ENCODE measurements at places on chromosomes 1 and 21.

- DNase-seq, result no peak
These were observed 39.7 kb downstream of the RNASEL start for GRCh38 chr1:182549346-182549745.

DNA sequence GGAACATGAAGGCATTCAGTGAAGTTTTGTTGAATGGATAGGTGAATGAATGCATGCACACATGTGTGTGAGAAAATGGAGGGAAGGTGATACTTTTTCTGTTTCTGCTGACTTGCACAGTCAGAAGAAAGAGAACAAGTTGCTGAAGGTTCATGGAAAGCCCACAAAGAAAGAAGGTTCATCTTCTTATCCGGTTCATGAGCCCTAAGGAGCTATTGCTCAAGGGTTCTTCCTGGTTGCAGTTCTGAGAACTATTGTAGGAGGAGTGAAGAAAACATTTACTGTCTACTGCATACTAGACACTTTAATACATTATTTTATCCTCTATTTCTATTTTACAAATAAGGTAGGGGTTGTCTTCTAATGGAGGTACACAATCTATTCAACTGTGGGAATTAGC lies 13.4 kb upstream of the NIBAN1 start:
- DNase-seq, result no peak

DNA sequence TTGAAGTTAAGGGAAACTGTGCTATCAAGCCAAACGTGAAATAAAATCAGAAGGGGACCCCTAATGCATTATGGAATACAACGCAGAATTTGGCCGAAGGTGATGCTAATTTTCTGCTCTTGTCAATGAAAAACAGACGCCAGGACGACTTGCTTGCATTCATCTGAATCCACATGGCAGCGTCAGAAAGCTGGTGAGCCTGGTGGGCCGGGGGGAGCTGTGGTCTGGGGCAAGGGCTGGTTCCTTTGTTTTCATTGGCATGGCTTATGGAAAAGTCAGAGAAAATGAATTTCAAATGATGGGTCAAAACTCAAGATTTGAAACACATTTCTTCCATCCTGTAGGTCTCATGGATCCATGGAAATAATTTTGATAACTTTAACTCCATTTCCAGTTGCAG lies 86.4 kb upstream of the RUNX1 start:
- DNase-seq, result no peak

- DNase-seq, result no peak
These were observed 19.7 kb upstream of the KCNC4 start for GRCh38 chr1:110190282-110190929.

GRCh38 chr1:17369466-17369865 lies 2.5 kb upstream of the PADI6 start:
- DNase-seq, result no peak

DNA sequence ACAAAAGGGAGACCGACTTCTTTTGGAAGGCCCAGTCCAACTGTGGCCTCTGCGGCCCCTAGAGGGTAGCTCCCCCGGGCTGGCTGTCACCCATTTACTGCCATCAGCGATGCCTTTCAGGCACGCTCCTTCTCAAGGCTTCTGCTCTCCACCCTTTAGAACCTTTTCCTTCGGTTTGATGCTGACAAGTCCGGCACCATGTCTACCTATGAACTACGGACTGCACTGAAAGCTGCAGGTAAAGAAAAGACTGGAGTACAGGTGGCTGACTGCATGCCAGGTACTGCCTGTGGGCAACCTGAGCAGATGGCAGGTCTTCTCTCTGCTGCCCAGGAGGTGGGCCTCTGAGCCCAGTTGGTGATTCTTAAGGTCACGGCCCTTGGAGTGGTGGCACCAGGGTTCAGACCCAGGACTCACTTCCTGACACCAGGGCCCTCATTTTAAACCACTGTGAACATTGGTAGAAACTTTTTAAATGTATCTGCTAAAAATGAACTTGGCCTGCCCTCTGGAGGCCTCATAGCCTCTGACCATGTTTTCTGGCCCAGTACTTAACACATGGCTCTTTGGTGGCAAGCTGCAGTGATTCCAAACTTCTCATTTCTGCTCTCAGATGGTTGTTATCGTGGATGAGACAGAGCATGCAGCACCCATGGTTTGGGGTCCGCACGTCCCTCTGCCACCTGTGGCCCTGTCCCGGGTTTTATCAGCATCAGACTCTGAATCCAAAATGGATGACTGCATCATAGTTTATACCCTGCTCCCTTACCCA lies 45.7 kb downstream of the CAPN9 start:
- no peak for DNase-seq

DNA sequence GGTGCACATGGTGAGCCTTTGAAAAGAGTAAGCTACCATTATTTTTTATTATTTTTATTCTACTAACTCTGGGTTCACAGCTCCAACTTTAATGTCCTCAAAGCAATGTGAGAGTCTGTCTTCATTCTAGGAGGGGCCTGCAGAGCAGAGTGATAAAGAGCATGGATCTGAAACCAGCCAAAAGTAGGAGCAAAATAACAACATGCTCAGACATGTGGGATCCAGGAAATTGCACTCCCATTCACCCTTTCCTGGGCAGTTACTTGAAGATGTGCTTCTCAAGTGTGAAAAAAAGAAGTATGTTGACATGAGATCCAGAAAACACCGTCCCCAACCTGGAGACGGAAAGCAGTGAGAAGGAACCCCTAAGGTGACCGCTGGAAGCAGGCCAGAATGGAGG lies 8.7 kb upstream of the LIN28A start:
- DNase-seq, result no peak

DNA sequence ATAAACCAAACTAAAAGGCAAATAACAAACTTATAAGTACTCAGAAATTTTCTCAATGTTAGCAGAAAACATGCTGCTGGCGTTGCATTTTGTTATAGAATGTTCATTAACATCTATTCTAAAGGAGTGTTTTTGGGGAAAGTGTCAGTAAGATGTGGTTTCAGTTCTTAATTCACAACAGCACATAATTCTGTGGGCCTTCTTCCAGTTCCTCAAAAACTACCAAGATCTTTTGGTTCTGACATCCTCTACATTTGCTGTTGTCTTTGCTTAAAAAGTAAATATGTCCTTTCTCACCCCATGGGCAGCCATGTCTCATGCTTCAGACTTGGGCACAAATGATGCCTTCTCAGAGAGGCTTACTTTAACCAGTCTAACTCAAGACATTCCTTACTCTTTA lies 152.5 kb downstream of the CDC7 start:
- no peak for DNase-seq

GRCh38 chr1:27331922-27332321 lies 9.9 kb upstream of the SYTL1 start:
- DNase-seq, result no peak

GRCh38 chr1:970242-970972 lies 4.1 kb downstream of the PLEKHN1 start:
- no peak for DNase-seq

- no peak for DNase-seq
These were observed 252.5 kb upstream of the RGS18 start for GRCh38 chr1:191905781-191906180.

- DNase-seq, result no peak
These were observed 515.6 kb downstream of the NEGR1 start for GRCh38 chr1:71766748-71767147.

- DNase-seq, result no peak
These were observed 11.9 kb upstream of the MRPL55 start for GRCh38 chr1:228120857-228121489.

- no peak for DNase-seq
These were observed 42.7 kb downstream of the SGIP1 start for GRCh38 chr1:66576645-66577044.

GRCh38 chr1:156485984-156486383 lies 14.6 kb downstream of the MEF2D start:
- no peak for DNase-seq

- DNase-seq, result no peak
These were observed 2.1 kb downstream of the DYRK1A start for GRCh38 chr21:37368541-37369279.

DNA sequence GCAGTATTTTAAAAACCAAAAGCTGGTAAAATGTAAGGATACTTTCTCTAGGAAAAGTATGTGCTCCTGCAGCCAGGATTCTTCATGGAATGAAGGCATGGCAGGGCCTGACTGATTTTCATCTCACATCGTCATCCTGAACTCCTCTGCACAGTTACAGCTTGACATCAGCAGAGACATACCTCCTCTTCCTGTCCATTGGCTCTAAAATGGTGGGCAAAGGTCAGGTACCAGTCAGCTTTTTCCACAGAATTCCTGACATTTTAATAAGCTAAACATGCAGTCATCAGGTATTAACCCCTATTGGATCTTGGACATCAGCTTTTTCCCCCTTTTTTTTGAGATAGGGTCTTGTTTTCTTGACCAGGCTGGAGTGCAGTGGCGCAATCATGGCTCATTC lies 5.8 kb downstream of the PCNT start:
- DNase-seq, result no peak

GRCh38 chr1:53899206-53899628 lies 5.2 kb downstream of the DIO1 start:
- DNase-seq, result no peak

- no peak for DNase-seq
These were observed 126.4 kb downstream of the HMGB4 start for GRCh38 chr1:33990281-33990680.

- DNase-seq, result no peak
These were observed 4.3 kb downstream of the ZNF326 start for GRCh38 chr1:89999208-89999607.

DNA sequence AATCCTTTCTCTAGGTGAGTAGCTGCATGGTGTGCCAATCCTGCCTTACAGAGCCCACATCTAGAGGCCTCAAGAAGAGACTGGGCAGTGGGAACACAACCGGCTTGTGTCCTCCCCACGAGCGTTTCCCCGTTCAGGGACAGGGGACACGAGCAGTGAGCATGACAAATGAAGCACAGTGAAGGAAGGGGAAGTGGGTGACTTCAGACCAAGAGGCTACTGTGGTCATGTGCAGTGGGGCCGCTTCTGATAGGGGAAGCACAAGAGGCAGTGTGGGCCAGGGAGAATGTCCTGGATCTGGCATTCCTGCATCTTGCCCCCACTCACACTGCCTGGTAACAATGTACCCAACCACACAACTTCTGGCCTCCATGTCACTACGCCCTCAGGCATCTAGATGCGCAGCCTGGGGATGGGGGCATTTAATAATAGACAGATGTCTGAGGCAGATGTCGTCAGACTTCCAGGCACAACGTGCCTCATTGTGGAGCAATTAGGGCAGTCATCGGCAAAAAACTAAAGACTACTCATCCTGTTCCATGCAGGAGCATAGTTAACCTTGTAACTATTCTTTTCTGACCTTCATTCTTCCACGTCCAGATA lies 155.6 kb upstream of the NBPF11 start:
- no peak for DNase-seq

DNA sequence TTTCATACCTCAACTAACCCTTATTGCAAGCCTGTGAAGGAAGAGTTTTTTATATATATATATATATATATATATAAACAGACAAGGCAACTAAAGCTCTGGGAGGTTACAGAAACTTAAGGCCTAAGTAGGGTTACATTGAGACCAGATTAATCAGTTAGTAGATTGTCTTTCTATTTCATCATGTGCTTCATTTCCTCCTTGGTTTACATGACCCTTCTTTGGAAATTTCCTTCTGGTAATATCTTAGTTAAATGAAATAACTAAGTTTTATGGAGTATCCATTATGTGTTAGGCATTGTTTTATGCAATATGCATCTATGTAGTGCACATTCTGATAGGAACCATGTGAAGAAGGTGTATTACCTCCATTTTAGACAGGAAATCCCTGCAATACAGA lies 112.7 kb downstream of the FGGY start:
- no peak for DNase-seq
